ENCODE measurements at places on chromosomes 6 and 20.
A peak's percentile ranks its signal among the peaks of the same experiment; 100 is the strongest.

GRCh38 chr6:53199156-53199555 lies 50.5 kb upstream of the GCM1 start:
- DNase-seq: no peak

DNA sequence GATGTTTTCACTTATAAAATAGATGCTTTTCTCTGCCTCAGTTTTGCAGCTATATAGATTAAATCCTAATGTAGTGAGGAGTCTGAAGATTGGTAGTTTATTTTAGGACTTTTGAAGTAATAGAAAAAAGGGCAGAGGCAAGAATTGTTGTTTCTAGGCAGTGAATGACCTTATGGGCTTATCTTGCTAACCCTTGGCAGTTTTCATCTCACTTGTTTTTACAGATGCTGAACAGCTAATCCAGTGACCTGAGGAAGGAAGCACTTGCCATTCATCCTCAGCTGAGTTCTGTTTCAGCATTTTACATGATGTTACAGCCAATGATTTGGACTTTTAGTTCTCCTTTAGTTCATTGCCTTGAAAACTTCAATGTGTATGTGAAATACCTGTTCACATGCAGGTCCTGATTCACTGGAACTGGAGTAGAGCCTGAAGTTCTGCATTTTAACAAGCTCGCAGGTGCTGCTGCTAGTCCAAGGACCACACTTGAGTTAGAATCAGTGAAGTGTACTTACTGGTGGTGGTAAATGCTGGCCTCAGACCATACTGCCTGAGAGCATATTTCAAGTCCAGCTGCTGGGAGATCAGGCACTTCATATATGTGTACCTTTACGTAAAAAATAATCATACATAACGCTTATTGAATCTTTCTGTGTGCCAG lies 86.9 kb downstream of the TULP4 start:
- DNase-seq: no peak

- DNase-seq: no peak
These were observed 5.9 kb downstream of the CNBD2 start for GRCh38 chr20:35974256-35974655.

DNA sequence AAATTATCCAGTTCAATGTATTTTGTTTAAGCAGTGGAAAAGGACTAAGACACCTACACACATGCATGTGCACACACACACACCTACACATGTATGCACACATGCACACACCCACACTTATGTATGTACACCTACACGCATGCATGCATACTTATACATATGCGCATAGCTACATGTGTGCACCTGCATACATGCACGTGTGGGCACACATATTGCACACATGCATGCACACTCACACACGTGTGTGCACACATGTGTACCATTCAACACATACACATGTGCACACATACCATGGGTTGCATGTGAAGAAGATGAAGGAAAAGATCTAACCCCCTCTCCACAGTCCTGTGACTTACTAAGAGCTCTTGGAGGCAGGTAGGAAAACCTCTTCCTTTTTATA lies 122.0 kb upstream of the MAFB start:
- DNase-seq: no peak

- no peak for DNase-seq
These were observed 13.2 kb downstream of the PI16 start for GRCh38 chr6:36967757-36968156.

- no peak for DNase-seq
These were observed 45.5 kb downstream of the IRF4 start for GRCh38 chr6:437037-437392.

DNA sequence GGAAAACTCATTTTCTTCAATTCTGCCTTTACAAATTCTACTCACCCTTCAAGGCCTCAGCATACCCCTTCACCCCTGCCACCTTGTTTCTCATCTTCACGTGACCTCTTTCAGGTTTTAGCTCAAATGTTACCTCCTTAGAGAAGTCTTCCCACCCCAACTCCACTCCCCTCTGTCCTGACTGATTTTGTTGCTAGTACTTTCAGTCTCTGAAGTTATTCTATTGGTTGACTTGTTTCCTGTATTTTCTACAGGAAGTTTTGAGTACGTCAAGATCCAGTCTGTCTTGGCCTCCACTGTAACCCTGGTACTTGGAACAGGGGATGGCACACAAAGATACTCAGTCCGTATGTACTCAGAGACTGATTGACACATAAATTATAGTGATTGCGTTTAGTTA lies 296.1 kb downstream of the DHX35 start:
- no peak for DNase-seq

DNA sequence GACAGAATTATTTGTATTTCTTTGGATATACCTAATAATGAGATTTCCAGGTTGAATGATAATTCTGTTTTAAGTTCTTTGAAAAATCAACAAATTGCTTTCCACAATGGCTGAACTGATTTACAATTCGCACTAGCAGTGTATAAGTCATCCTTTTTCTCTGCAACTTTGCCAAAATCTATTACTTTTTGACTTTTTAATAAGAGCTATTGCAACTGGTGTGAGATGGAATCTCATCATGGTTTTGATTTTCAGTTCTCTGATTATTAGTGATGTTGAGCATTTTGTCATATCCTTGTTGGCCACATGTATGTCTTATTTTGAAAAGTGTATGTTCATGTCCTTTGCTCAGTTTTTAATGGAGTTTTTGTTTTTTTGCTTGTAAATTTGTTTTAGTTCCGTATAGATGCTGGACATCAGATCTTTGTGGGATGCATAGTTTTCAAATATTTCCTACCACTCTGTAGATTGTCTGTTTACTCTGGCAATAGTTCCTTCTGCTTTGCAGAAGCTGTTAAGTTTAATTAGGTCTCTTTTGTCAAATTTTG lies 409.8 kb upstream of the CITED2 start:
- DNase-seq: no peak

- no peak for DNase-seq
These were observed 43.6 kb downstream of the FGD2 start for GRCh38 chr6:37048851-37049757.

DNA sequence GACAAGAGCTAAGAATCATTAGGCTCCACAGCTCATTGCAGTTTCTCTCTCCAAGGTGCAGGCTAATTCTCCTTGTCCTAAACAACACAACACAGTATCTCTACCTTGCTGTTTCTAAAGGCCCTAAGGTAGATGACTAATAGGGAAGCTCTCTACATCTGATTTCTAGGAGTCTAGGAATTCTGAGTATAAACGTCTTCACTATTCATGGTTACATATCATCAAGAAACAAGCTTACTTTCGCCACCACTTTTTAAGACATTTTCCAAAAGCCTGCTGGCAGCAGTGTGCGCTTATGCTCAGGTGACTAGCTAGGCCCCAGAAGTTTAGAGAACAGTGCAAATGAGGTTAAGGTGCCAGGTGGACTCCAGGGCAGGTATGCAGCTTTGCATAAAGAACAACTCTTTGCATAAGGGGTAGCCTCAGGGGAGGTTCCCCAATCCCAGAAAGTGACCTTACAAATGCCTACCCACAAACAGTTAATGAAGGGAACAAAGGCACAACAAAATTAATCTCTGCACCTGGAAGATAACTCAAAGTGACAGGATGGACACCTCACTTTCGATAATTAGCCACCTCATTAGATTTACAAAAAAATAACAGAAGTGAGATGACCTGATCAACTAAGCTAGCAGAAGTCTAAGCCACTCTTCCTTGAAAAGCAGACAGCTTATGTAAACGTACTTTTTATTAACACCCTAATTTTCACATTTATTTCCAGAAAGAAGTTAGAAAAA lies 20.1 kb downstream of the B4GALT5 start:
- DNase-seq: no peak

- DNase-seq: no peak
These were observed 76.2 kb downstream of the ISM1 start for GRCh38 chr20:13297147-13297899.

GRCh38 chr6:55319961-55320695 lies 7.1 kb upstream of the GFRAL start:
- no peak for DNase-seq

- no peak for DNase-seq
These were observed 27.0 kb downstream of the SNAI1 start for GRCh38 chr20:50009521-50010454.

- no peak for DNase-seq
These were observed 99.6 kb downstream of the PREX1 start for GRCh38 chr20:48728042-48728825.

- no peak for DNase-seq
These were observed 69.6 kb downstream of the PYGB start for GRCh38 chr20:25317351-25318075.

GRCh38 chr6:141443668-141444289 lies 688.9 kb upstream of the GJE1 start:
- no peak for DNase-seq

DNA sequence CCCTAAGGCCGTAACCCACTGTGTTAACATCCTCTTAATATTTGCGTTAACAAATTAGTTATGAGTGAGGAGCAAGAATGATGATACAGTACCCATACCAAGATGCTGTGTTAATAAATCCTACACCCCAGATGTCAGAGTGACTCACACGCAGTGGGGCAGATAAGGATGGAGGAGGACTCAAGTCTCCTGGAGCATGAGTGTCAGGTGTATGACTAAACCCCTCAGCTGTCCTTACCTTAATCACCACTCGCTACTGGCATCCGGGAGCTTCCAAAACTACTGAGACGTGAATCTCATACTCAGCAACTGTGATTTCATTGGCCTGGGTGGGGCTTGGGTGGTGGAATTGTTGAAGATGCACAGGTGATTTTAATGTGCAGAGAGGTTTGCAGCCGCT lies 131.3 kb upstream of the MTHFD1L start:
- no peak for DNase-seq

GRCh38 chr6:109760208-109760607 lies 69.1 kb downstream of the FIG4 start:
- no peak for DNase-seq

DNA sequence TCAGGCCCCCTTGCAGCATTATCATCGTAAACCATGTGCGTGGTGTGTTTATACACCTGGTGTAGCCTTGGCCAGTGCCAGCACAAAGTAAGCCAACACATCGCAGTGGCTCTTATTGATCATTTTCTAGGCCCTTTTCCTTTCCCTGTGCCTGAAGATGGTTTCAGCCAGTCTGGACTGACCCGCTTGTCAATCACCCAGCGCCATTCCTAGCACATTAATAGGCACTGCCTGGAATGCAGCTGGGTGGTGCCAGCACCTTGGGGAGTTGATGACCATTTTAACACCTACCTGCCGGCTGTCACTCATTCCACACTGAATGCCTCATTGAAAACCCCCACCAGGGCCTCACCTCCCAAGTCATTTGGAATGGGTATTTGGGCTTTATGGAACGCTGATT lies 4.9 kb upstream of the UQCC2 start:
- no peak for DNase-seq

DNA sequence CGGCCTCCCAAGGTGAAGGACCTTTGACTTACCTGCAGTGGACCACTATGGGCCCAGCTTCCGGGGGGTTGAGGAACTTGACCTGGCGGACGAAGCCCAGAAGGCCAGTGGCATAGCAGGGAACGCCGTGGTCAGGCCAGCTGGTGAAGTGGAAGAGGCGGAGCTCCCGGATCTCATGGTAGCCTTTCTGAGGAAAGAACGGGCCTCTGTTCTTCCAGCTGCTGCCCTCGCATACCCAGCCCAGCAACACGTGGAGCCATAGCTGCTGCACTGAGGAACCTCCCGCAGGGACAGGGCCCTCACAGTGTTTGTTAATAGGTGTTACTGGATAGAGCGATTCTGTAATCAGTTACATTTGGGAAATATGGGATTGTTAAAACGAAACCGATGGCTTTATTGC lies 492.1 kb upstream of the CHD6 start:
- no peak for DNase-seq

- DNase-seq: no peak
These were observed 281.4 kb upstream of the SOX4 start for GRCh38 chr6:21312118-21312517.

DNA sequence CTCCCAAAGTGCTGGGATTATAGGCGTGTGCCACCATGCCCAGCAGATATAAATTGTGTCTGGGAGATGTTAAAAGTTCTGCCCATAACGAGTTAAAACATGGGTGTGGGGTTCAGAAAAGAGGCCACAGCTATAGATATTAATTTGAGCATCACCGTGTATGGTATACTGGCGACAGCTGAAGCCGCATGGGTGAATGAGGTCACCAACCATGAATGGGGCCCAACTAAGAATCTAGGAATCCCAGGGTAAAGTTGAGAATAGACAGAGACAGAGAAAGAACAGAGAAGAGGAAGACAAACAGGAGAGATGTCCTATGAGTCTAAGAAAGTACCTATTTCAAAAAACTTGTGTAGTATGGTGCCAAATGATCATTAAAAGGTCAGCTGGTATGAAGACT lies 50.9 kb downstream of the ILRUN start:
- no peak for DNase-seq

GRCh38 chr6:56840467-56841380 lies 114.2 kb upstream of the BEND6 start:
- peak; percentile 43 for DNase-seq

DNA sequence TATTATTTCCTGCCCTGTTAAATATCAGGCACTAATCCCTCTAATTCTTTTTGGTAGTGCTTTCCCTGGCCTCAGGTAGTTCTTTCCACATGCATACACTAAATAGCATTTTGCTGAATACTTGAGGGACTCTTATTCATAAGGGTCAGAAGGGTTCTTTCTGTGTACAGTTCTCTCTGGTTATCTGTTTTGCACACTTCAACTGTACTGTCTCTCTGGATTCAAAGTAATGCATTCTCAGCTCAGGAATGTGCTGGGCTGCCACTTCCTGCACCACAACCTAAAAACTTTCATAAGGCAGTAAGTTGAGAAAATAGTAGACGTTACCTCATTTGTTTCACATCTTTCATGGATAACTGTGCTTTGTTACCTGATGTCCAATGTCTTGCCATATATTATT lies 32.1 kb downstream of the C6orf141 start:
- DNase-seq: no peak

- no peak for DNase-seq
These were observed 207.9 kb downstream of the FUT9 start for GRCh38 chr6:96223695-96224094.

DNA sequence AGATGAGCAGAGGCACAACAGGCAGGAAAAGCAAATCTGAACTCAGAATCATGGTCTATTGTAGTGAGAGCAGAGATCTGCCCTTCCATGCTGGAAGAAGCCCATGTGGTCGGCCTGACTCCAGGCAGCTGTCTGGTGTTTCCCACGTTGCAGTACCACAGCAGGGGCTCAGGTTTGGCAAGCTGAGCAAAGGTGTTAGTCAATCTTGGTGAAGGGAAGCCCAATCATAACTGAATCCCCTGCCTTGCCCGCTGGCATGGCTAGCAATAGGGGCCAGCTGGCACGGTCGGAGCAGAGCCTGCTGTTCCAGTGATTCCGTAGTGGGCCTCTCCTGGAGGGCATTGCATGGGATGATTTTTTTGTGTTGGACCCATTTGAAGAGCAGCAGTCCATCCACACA lies 17.8 kb upstream of the CCR6 start:
- DNase-seq: no peak

DNA sequence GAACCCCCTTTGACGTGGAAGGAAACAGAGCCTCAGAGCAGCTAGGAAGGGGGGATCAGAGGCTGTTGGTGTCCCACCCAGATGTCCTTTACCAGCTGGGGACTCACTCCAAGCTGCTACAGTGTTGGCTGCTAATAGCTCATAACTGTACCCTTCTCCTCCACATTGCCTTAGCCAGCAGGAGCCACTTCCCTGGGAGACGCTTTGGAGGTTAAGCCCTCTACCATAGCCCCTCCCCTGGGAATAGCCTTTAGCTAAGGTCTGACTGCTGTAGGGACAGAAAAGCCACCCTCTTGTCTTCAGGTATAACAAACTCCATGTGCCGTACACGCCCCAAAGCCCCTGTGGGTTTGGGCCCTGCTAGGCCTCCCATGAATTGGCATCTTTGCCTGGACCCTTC lies 238.6 kb downstream of the LRFN2 start:
- DNase-seq: no peak

GRCh38 chr20:44414808-44415207 lies 59.3 kb downstream of the HNF4A start:
- no peak for DNase-seq

GRCh38 chr20:15909995-15910394 lies 663.3 kb downstream of the KIF16B start:
- DNase-seq: no peak

Data from NCI-H2081 treated with DMSO at 0.1 percent for 48 hours (cell line).